ENCODE measurements at places on chromosomes 1 and 21.

DNA sequence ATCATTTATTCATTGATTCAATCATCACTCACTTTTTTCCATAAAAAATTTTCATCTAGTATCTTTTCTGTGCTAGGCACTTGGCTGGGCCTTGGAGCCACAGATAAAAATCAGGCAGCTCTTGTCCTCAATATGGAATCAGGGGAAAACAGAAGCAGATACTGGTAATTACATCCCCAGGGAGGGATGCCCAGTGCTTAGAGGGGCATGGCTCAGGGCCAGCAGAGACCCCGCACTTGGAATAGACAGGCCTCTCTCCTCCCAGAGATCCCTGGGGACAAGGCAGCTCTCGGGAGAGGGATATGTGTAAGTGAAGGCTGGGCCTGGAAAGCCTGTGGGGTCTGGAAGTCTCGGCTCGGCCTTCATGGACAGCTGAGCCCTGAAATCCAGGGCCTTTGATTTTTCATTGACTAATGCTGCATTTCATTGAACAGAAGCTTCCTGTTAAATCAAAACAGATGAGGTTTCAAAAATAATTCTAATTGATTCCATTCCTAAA is 180.4 kb downstream of the FOXD2 start:
- DNase-seq: no peak

- DNase-seq: no peak
Measured at GRCh38 chr1:178323067-178323466, 173.7 kb downstream of the CLEC20A start.

- no peak for DNase-seq
Measured at GRCh38 chr1:115976921-115977498, 697 bp downstream of the SLC22A15 start.

DNA sequence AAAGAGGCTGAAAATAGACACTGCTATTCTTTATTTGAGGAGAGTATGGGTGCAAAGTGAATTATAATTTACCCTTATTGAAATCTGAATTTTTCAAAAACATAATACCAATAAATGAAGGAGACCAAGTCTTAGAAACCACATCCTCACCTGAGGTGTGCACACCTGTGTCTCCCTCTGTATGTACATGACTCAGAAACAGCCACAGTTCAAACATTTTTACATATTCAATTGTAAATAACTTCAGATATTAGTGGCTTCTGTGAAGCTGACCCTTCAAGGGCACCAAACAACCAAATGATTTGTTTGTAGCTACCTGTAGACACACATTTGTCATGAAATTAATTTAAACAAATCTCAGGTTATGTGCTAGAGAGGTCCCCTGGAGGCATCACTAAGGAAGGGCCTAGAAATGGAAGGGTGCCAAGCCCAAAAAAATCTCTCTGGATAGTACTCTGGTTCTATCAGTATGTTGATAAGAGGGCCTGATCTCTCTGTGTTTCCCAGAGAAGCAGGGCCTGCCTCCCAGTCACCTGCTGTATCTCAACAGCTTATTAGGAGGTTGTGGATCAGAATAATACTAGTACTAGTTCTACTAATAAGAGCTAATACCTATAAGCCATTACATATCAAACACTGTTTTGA is 28.1 kb downstream of the ERI3 start:
- DNase-seq: no peak

GRCh38 chr1:193355178-193355577 is 168.8 kb upstream of the B3GALT2 start:
- no peak for DNase-seq

GRCh38 chr1:86527306-86527705 is 19.6 kb upstream of the CLCA4 start:
- no peak for DNase-seq

GRCh38 chr1:59055908-59056719 is 240.8 kb upstream of the FGGY start:
- DNase-seq: no peak
